ENCODE measurements at places on chromosomes 3 and 15.
A peak's percentile ranks its signal among the peaks of the same experiment; 100 is the strongest.

DNA sequence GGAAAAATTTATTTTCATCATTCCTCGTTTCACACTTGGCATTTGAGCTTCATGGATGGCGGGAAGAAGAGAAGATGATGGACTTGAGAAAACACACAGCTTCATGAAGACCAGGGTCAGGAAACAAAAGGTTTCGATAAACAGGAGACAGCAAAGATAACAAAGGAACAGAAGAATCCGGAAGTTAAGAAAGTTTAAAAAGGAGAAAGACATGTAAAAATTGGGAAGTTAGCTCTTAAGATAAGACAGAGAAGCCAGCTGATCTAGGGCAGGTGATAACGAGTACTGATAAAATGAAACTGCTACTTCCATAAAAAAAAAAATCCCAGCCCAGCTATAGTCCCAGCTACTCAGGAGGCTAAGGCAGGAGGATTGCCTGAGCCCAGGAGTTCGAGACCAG, 23.9 kb downstream of the IL5RA start:
- no peak for DNase-seq

DNA sequence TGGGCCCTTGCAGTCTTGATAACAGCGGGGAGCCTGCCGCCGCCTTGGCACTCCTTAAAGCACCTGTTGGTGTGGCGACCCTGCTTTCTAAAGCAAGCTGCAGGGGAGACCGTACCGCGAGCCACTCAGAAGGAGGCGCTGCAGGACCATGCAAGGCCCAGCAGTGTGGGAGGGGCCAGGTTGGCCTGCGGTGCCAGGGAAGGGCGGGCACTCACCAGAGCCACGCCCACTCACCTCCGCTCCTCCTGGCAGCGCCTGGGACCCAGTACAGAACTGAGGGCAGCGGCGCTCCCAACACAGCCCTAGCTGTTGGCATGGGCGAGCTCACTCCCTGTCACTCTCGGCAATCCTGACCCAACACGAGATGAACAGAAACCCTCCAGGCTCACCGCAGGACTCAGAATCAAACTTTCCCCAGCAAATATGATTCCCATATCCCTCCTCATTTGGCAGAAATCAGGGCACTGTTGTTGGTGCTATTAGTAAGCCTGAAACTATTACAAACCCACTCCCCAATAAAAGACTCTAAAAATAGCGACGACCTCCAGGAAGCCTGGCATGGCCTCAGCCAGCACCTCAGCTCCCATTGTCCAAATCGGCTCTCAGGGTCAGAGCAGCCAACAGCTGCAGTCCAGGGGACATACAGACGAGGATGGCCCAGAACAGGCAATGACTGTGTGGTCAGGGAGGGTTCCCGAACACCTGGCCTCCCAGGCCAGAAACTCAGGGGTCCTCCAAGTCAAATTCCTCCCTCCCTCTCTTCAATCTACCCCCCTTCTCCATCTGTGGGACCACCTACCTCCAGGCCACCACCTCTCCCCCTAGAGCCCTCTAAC, 77.2 kb downstream of the TBC1D2B start:
- DNase-seq = peak; percentile 36

GRCh38 chr3:139642996-139643395, 34.8 kb downstream of the NMNAT3 start:
- DNase-seq = no peak

GRCh38 chr3:120526011-120526870, 69.9 kb upstream of the NDUFB4 start:
- DNase-seq = no peak

GRCh38 chr15:101614001-101614585, 38.1 kb downstream of the TM2D3 start:
- DNase-seq = no peak

- no peak for DNase-seq
Observed at GRCh38 chr3:159174715-159175692, 373.1 kb downstream of the MFSD1 start.

DNA sequence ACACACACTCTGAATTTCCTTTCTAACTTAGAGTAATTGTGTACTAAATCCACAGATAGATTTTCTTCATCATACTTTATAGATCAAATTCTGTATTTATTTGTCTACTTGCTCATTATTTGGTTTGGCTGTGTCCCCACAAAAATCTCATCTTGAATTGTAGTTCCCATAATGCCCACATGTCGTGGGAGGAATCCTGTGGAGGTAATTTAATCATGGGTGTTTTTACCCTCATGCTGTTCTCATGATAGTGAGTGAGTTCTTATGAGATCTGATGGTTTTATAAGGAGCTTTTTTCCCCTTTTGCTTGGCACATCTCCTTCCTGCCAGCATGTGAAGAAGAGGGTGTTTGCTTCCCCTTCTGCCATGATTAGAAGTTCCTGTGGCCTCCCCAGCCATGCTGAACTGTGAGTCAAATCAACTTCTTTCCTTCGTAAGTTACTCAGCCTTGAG, 198.3 kb upstream of the TGFBR2 start:
- DNase-seq = no peak

DNA sequence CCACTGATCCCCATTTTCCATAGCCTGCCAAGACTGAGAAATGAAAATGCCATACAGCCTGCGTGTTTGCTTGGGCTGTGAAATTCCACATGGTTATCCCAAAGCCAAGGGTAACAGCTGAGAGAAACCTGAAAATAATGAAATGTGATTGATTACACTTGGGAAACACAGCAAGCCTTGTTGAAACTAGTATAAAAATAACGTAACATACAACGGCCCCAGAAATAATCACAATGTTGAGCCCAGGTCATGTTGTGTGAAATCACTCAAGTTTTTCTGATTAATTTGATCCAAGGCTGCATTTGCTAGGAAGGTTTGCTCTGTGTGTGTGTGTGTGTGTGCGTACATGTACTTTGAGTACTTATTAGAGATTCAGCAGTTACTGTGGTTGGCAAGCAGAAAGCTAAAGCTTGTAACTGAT, 269.0 kb downstream of the OXSM start:
- no peak for DNase-seq

DNA sequence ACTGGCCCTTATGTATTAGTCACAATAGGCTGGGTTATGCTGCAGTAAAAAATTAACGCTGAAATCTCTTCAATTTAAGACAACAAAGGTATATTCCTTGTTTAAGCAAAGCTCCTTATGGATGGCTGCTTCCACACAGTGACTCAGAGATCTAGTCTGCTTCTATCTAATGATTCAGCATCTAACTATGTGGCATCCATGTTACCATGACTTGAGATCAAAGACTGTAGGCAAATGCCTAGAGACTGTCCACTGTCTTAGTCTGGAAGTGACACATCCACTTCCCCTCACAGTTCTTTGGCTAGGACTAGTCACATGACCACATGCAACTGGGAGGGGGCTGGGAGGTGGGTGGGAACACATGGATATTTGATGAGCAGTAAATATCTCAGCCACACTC, 61.3 kb upstream of the PSMD6 start:
- DNase-seq = no peak

GRCh38 chr3:45035441-45036301, 9.6 kb downstream of the CLEC3B start:
- DNase-seq = no peak

DNA sequence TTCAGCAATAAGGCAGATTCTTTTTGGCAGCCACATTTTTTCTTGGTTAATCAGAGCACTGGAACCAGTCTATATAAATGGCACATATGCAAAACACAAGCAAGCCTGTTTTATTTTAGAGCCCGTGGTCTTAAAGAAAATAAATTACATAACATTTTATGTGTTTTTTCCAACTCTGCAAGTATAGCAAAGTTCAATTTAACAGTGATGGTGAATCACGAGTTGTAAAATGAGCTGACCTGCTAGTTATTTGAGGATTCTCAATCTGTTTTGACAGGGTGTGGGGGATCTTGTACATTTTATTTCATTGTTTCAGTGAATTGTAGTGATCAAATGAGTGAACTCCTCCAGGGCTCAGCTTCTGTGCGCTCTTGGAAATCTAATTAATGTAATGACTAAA, 2.7 kb downstream of the ARHGEF26 start:
- no peak for DNase-seq

DNA sequence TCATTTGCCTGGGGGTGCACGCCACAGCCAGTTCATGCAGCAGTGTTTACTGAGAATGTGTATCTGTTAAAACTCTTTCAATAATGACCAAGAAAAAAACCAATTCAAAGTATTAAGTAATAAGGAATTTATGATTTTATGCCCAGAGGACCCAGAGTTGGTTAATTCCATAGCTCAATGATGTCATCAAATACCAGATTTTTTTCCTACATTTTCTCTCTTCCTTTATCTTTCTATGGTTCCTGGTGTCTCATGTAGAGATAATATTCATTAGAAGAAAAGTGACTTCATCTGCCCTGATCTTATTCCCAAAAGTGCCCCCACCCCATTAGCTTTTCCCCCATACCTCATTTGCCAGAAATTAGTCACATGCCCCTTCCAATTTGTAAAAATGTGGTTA, 44.6 kb upstream of the LMCD1 start:
- no peak for DNase-seq

- no peak for DNase-seq
Observed at GRCh38 chr3:174439331-174440252, 419.5 kb upstream of the NAALADL2 start.
